NCI-H460 (cell line): ENCODE measurements at places on chromosomes 3 and 15. TPM values are rescaled to one million over a fixed set of nuclear protein-coding genes. Genes with fewer than 3 reads are reported as not detected.

- peak; percentile 57 for DNase-seq
Measured at GRCh38 chr15:90706394-90707327, 10.5 kb upstream of the BLM start.

GRCh38 chr3:144831955-144832716 lies 860.5 kb downstream of the DIPK2A start:
- DNase-seq: no peak

DNA sequence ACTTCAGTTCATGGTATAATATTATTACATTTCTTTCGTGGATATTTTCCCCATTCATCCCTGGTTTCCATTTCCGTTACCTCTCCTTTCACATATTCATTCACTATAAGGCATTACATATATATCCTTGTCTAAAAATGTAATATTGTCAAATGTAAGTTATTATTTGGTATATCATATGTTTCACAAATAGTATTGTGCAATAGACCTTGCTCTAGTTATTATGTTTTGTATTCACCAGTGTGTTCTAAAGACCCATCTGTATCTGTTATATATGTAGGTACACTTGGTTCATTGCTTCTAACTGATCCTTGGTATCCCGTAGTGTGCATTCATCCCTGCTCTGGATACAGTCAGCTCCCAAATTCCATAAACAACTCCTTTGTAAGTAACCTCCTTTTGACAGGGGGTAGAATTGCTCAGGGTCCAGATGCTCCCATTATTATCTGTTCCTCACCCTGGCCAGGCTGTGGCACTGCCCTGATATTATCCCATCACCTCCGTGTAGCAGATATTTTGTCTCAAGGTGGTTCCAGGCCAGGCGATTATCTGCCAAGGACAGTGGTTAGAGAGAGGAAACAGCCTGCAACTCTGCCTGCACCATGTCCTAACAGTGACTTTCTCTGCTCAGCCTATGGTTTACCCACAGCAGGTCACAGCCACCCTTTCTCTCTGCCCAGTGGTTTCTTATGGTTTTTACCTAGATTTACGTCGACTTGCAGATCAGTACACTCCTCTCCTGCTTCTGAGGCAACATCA lies 29.2 kb downstream of the PAQR9 start:
- DNase-seq: no peak

GRCh38 chr15:68204776-68205557 lies at the start of gene CALML4:
CALML4 (minus strand) TSS chr15:68205332; CDS start chr15:68205247, 85 bp downstream.
- no peak for DNase-seq

- DNase-seq: no peak
Measured at GRCh38 chr15:42804739-42805138, 67.8 kb upstream of the CDAN1 start.

DNA sequence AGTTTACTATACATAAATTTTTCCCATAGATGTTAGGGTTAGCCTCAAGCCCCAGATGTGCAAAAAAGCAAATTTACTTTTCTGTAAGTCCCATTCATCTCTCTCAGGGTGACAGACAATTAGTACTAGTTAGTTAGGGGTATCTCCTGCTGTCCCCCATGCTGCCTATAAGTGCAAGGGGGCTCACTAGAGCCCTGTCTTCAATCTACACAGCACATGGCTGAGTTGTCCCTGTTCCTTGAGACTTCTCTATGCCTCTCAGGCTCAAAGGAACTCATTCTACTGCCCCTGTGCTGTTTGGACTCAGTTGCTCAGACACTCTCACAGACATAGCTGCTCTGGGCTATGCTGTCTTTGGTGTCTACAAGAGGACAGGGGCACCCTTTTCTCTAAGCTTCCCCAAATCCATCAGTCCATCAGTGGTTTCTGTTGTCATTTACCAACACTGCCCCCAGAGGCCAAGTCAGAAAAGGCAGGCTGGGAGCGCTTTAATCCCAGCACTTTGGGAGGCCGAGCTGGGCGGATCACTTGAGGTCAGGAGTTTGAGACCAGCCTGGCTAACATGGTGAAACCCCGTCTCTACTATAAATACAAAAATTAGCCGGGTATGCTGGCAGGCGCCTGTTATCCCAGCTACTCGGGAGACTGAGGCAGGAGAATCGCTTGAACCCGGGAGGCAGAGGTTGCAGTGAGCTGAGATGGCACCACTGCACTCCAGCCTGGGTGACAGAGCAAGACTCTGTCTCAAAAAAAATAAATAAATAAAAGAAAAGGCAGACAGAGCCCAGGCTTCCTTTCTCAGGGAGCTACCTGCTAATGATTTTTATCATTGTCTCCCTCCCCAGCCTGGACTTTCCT lies 31.4 kb upstream of the PRTG start:
- DNase-seq: peak; percentile 54

DNA sequence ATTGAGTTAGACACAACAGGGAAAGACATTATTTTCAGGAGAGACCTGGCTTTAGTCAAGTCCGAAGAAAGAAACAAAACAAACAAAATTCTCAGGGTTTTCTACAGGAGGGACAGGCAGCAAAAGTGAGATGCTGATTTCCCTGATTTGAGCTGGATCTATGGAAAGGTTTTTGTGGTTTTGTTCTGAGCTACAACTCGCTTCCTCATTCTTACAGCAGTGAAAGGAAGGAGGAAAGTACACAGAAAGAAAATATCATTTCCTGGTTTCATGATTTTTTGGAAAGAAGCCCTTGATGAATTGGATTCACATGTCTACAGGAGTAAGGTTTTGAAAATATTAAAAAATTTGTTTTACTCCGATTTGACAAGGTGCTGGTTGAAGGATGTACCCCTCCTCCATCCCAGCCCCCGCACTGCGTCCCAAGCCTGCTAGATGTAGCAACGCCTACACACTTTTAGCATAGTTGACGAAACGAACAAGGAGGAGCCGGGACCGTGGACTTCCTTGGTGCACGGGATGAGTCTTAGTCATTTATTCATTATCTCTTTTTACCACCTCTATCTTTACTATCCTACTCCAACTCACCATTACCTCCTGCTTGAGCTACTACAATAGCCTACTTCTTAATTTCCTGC lies 10.8 kb downstream of the PRICKLE2 start:
- no peak for DNase-seq

DNA sequence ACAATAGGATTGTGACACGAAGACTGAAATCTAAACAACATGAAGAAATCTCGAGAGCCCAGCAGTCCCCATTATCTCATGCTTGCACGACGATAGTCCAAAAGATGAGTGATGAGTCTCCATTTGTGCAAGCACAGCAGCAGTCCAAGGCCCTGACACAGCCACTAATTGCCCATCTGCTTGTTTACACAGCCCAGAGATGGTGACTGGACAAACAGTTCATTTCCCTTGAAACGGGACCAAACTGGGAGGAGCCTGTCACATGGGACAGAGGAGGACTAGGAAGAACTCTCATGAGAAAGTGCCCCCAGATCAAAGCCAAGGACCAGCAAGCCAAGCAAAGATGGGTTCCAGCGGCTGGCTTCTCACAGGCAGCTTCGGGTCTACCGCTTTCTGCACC lies 121.0 kb downstream of the GREM1 start:
- DNase-seq: peak; percentile 44

DNA sequence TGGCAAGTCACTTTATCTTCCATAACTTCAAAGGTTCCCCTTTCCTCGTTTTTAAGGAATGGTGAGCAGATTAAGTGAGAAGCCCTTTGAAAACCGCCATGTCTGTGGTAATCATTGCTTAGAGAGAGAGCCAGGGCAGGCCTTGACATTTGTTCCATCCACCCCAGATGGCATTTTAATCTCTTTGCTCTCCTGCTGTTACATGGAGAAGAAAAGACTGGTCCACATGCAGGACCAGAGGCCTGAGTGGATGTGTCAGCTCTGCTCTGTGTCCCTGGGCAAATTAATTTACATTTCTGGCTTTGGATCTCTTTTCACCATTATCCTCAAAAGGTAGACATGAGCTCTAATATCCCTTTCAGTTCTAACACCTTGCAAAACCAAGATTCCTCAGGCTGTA lies 157.3 kb upstream of the LPP start:
- no peak for DNase-seq

- no peak for DNase-seq
Measured at GRCh38 chr15:45234562-45235235, 17.3 kb upstream of the SLC28A2 start.

ARIH2 gene
- 88.3 and 99.3 TPM in 2 replicates for total RNA-seq

ACTRT3 gene
- total RNA-seq: 0.26 and 0.67 TPM in 2 replicates

NOX5 gene
- 0.23 and 0.64 TPM in 2 replicates for total RNA-seq

IMPG2 gene
- total RNA-seq: 0.12 TPM in 1 of 2 replicates, not detected in the other

GOLGA8S gene
- total RNA-seq: not detected in 2 replicates
